ENCODE measurements at places on chromosomes 16 and 17.

- H3K27me3 ChIP-seq = no peaks in the 10 kb centered on the region
- no peaks in the 10 kb centered on the region for H3K36me3 ChIP-seq
- no peak overlapping the region for H3K4me3 ChIP-seq
- DNase-seq = no peak
Measured at GRCh38 chr17:77901481-77901880, 57.0 kb upstream of the TNRC6C start.

DNA sequence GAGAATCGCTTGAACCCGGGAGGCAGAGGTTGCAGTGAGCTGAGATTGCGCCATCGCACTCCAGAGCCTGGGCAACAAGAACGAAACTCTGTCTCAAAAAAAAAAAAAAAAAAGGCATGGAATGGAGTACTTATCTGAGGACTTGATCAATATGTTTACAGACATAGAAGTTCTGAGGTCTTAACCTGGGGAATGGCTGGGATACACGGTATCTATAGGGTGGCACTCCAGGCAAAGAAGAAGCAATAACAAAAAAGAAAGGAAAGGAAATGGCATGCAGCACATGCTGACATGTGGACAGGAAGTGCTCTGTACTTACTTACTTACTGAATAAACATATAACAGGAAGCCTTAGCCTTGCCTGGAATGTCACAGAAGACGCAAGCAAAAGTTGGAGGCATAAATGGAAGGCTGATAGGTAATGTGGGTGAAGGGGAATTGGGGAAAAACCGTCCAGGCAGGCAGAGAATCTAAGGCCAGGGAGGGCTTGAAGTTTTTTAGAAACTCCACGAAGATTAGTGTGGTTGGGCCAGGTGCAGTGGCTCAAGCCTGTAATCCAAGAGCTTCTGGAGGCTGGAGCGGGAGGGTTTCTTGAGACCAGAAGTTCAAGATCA, 10.1 kb upstream of the SPOP start:
- H3K36me3 ChIP-seq = no peaks in the 10 kb centered on the region
- no peaks in the 10 kb centered on the region for H3K27me3 ChIP-seq
- peaks cover 3% of the 10 kb centered on the region for H3K4me1 ChIP-seq
- DNase-seq = peak; percentile 54

DNA sequence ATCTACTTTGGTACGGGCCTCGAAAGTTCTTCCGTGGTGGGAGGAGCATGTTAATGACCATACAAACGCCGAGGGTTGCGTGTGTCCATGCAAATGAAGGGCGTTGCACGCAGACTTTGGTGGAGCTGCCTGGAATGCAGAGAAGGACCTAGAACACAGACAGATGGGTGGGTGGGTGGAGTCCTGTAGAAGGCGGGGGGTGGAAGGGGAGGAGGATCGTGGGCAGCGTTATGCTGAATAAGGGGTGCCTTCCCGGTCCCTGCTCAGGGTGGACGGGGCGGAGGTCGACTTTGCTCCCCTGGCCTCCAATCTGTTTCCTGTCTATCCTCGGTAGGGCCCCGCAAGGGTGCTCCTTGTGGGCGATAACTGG, 795 bp upstream of the PAQR4 start:
- DNase-seq = no peak
- peaks cover 34% of the 10 kb centered on the region for H3K4me1 ChIP-seq
- no peak overlapping the region for H3K4me3 ChIP-seq
- H3K27ac ChIP-seq = no peak overlapping the region
- peaks cover 3% of the 10 kb centered on the region for H3K27me3 ChIP-seq

- no peak overlapping the region for H3K4me3 ChIP-seq
- H3K27me3 ChIP-seq = no peaks in the 10 kb centered on the region
- DNase-seq = no peak
- peaks cover 4% of the 10 kb centered on the region for H3K36me3 ChIP-seq
- H3K4me1 ChIP-seq = peaks cover 4% of the 10 kb centered on the region
Measured at GRCh38 chr17:2197271-2197670, 106.3 kb downstream of the SMG6 start.

DNA sequence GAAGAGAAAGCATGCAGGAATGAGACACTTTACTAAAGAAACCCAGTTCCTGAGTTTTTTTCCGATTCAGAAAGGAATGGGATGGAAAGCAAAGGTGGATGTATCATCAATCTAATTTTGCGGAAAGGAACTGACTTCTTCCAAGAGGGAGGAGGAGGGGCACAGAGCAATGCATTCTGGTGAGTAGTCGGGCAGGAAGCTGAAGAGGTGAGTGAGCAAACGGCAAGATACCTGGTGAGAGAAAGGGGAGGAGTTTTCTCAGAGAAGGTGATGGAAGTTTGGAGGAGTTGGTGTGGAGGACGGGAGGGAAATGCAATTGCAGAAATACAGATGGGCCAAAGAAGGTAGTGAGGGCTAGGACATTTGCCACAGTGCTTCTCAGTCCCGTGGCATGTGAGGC, 713.2 kb downstream of the KCNJ2 start:
- H3K4me3 ChIP-seq = no peak overlapping the region
- no peaks in the 10 kb centered on the region for H3K36me3 ChIP-seq
- H3K4me1 ChIP-seq = no peaks in the 10 kb centered on the region
- no peaks in the 10 kb centered on the region for H3K27me3 ChIP-seq
- DNase-seq = no peak

- DNase-seq = no peak
- peaks cover 20% of the 10 kb centered on the region for H3K36me3 ChIP-seq
- no peaks in the 10 kb centered on the region for H3K27me3 ChIP-seq
- H3K4me1 ChIP-seq = peaks cover 3% of the 10 kb centered on the region
Measured at GRCh38 chr17:67359960-67360791, 6.2 kb downstream of the PSMD12 start.

GRCh38 chr17:61644800-61645774, 54.1 kb upstream of the NACA2 start:
- H3K4me1 ChIP-seq = no peaks in the 10 kb centered on the region
- H3K4me3 ChIP-seq = no peak overlapping the region
- no peaks in the 10 kb centered on the region for H3K27me3 ChIP-seq

- H3K4me1 ChIP-seq = peaks cover 5% of the 10 kb centered on the region
- H3K4me3 ChIP-seq = no peak overlapping the region
- no peaks in the 10 kb centered on the region for H3K27me3 ChIP-seq
- peaks cover 35% of the 10 kb centered on the region for H3K36me3 ChIP-seq
Measured at GRCh38 chr16:24816688-24817087, 29.1 kb upstream of the SLC5A11 start.

- no peak overlapping the region for H3K27ac ChIP-seq
- no peaks in the 10 kb centered on the region for H3K27me3 ChIP-seq
- peaks cover 2% of the 10 kb centered on the region for H3K4me1 ChIP-seq
- DNase-seq = no peak
Measured at GRCh38 chr16:81817789-81818567, 38.9 kb downstream of the PLCG2 start.

GRCh38 chr17:69300222-69300621, 26.7 kb downstream of the ABCA5 start:
- no peaks in the 10 kb centered on the region for H3K36me3 ChIP-seq
- H3K27me3 ChIP-seq = no peaks in the 10 kb centered on the region
- no peak overlapping the region for H3K4me3 ChIP-seq

- no peaks in the 10 kb centered on the region for H3K27me3 ChIP-seq
- H3K4me1 ChIP-seq = peaks cover 30% of the 10 kb centered on the region
Measured at GRCh38 chr17:77326636-77327035, 185.9 kb downstream of the SEC14L1 start.

GRCh38 chr16:10992797-10993196, 48.4 kb downstream of the CLEC16A start:
- H3K36me3 ChIP-seq = peaks cover 4% of the 10 kb centered on the region
- no peaks in the 10 kb centered on the region for H3K27me3 ChIP-seq
- no peak overlapping the region for H3K4me3 ChIP-seq
- peaks cover 23% of the 10 kb centered on the region for H3K4me1 ChIP-seq
- no peak for DNase-seq

- no peaks in the 10 kb centered on the region for H3K27me3 ChIP-seq
- H3K27ac ChIP-seq = no peak overlapping the region
- no peak for DNase-seq
- H3K4me3 ChIP-seq = no peak overlapping the region
Measured at GRCh38 chr17:48301002-48301401, 129.0 kb downstream of the SKAP1 start.

DNA sequence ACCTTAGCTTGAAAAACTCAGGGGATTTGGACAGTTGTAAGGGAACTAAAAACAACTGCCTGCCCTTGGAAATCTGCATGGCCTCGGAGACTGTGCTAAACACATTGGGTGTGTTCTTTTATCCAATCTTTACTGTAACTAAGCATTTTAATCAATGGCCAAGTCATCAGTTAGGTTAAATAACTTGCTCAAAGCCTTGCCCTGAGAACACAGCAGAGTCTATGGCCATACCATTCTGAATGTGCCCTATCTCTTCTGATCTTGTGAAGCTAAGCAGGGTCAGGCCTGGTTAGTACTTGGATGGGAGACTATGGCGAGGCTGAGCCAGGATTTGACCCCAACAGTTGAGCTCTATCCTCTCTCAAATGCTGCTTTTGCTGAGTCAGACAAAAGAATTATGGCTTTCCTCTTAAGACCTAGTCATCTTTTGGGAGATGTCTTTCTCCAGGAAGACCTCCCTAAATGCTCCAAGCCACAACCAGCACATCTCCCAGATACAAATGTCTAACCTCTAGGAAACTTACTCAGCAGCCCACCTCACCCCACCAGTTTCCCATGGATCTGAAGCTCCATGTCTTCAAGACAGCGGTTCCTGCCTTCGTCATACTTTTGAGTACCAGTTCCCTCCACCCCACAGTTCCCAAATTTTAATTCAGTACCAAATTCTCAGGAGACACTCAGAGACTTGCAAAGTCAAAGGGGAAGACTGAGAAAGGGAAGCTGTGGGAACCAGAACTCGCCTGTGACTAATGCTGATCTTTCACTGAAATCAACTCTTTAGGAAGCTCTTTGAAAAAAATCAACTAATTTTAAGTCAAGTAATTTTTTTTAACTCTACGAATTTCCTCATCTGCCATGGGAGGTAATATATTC, 336.1 kb downstream of the MAF start:
- DNase-seq = peak; percentile 10
- no peaks in the 10 kb centered on the region for H3K27me3 ChIP-seq
- H3K36me3 ChIP-seq = no peaks in the 10 kb centered on the region
- peaks cover 4% of the 10 kb centered on the region for H3K4me1 ChIP-seq

DNA sequence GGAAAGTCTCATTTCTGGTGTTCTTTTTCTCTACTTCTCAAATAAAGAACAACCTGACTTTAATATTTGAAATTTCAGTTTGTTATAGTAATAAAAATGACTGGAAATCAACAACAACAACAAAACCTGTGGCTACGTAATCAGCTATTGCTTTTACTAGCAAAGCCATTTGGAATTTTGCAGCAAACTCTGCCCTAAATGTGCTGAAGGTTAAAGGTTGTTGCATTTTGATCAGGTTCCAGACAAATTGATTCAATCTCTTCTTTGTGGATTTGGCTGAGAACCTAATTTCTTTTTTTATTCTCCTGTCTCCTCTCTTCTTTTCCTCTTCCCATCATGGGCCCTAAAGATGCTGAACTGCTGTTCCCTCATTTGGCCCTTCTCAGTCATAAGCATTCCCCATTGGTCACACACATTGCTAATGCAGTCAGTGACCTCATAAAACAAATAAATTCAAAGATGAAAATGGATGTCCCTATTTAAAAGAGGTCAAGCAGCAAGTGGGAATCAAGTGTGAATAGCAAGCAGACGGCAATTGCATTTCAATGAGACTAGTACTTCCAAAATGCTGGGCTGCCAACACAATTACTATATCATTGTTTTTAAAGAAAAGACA, 795.1 kb upstream of the CDH8 start:
- no peaks in the 10 kb centered on the region for H3K4me1 ChIP-seq
- no peaks in the 10 kb centered on the region for H3K36me3 ChIP-seq
- no peak for DNase-seq
- H3K4me3 ChIP-seq = no peak overlapping the region
- H3K27me3 ChIP-seq = no peaks in the 10 kb centered on the region

DNA sequence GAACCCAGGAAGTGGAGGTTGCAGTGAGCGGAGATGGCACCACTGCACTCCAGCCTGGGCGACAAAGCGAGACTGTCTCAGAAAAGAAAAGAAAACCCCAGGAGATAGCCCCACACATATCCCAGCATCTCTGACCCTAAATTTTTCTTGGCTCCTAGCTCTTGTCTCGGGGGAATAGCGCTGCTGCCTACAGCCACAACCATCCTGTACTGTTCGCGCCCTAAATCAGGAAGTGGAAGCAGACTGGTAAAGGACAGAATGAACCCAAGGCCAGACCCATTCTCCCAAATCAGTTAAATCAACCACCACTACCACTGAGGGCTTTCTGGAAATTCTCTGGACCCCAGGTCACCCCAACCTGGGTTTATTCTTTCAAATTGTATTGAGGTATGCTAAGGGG, 1.7 kb downstream of the CTDNEP1 start:
- no peaks in the 10 kb centered on the region for H3K27me3 ChIP-seq
- H3K4me1 ChIP-seq = peaks cover 6% of the 10 kb centered on the region
- H3K4me3 ChIP-seq = no peak overlapping the region
- no peak overlapping the region for H3K27ac ChIP-seq
- no peak for DNase-seq

DNA sequence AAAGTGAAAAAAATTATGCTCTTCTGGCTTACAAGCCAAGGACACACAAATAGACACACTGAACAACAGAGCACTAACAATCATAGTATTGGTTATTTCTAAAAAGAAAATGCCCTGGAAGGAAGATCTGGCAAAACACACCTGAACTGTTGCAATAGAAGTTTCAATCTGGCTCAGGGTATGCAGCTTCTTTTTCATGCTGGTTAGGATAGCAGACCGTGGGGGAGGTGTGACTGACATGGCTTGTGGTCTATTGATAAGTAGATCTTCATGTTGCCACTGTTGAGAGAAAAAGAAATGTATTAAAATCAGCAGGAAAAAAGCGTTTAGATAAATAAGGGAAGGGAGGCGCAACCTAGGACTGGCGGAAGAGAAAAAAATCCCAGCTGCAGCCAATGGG, 26.5 kb upstream of the ARL6IP1 start:
- no peak overlapping the region for H3K4me3 ChIP-seq
- no peaks in the 10 kb centered on the region for H3K27me3 ChIP-seq
- DNase-seq = no peak

DNA sequence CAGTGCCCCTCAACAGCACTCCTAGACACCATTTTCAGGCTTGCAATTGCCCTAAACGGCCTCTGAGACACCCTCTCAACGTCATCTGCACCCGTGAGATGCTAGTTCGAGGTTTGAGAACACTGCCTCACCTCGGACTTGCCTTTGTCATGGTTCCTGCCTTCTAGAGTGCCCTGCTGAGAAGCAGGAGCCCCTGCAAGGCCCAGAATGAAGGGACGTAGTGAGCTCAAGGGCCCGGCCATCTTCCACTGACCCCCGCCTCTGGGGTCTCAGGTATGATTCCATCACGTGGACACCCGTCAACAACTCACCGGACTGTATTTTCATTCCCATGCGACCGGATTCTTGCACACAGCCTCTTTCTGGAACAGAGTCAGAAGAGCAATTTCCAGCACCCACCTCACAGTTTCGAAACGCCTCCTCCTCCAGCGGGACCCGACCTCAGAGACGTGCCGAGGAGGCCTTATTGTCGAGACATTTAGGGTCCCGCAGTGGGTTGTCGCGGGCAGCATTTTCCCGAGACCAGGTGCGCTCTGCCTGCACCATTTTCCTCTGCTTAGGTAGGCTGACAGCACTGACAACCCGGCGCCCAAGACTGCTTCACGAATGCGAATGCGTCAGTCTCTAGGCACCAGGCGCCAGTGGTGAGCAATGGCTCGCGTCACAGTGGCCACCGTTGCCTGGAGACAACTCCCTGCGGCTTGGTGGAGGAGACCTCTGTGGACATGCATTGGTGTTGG, 999.9 kb downstream of the KCNJ18 start:
- no peaks in the 10 kb centered on the region for H3K4me1 ChIP-seq
- no peaks in the 10 kb centered on the region for H3K27me3 ChIP-seq
- H3K27ac ChIP-seq = no peak overlapping the region
- no peak overlapping the region for H3K4me3 ChIP-seq

Measured in trophoblast cell (in vitro differentiated cells and primary cell).